ENCODE measurements at places on chromosomes 6 and 20. TPM values are rescaled to one million over a fixed set of nuclear protein-coding genes. Genes with fewer than 3 reads are reported as not detected.

DNA sequence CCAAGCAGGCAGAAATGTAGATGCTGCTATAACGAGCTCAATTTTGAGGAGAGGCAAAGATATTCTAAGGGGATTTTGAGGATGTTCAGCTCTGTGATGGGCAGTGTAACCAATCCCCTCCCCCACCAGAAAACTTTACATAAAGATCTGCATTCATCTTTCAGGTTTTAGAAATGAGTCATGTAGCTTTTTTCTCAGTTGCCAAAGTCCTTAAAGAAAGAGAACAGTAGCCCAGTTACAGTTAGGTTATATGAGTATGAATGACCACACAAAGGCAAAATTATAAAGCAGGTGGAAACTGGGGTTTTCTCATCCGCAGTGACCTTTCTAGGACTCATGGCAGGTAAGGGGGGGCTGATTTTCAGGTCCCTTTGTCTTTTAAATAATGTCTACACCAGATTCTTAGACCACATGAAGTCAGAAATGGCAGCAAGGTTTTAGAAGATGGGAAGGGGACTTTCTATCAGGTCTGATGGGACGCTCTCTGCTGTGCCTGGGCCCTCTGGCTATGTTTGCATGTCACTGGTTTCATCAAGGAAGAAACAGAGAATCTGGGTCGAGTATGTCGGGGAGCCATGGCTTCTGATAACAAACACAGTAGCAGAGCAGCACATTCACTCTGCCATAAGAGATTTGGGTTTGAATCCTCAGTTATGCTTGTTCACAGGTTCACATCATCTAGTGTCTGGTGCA lies 94.7 kb downstream of the CLIC5 start:
- H3K36me3 ChIP-seq = no peaks in the 10 kb centered on the region
- H3K27ac ChIP-seq = no peak overlapping the region
- no peak for DNase-seq
- H3K4me3 ChIP-seq = no peak overlapping the region

Gene CLDN20
- not detected for total RNA-seq

- H3K27me3 ChIP-seq = peaks cover 5% of the 10 kb centered on the region
- no peaks in the 10 kb centered on the region for H3K36me3 ChIP-seq
- H3K4me1 ChIP-seq = no peaks in the 10 kb centered on the region
These were observed 757.0 kb upstream of the MMS22L start for GRCh38 chr6:98039904-98040607.

GRCh38 chr6:51479296-51479695 lies 608.1 kb downstream of the PKHD1 start:
- no peak overlapping the region for H3K27ac ChIP-seq
- no peaks in the 10 kb centered on the region for H3K4me1 ChIP-seq
- H3K36me3 ChIP-seq = no peaks in the 10 kb centered on the region
- no peaks in the 10 kb centered on the region for H3K27me3 ChIP-seq

DNA sequence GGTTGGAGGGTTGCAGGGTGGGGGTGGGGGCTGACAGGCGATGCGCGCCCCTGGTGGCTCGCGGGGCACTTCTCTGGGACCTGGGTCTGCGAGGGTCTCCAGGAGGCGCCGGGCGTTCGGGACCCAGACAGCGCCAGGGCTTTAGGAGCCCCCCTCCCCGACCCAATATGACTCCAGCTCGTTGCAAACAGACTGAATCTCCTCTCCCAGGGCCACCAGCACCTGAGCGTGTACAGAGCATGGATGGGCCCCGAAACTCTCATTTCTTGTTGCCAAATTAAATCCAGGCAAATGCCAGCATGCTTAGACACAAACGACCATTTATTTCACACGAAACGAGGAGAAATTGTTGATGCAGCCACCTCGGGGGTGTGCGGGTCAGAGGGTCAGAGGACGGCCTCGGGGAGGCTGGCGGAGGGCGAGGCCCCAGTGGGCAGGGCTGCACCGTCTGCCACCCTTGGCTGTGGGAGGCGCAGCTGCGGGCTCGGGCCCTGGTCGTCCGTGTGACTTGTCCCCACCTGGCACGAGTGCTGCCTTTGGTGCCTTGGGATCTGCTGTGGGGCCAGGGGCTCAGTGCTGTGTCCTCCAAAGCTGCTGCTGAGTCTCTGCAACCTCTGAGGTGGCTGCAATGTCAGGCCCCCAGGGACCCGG lies 20.9 kb upstream of the GATA5 start:
- no peak for DNase-seq
- H3K4me1 ChIP-seq = peaks cover 51% of the 10 kb centered on the region
- no peak overlapping the region for H3K27ac ChIP-seq
- no peak overlapping the region for H3K4me3 ChIP-seq
- no peaks in the 10 kb centered on the region for H3K27me3 ChIP-seq

Gene VSTM2L
- 9.1 TPM for total RNA-seq

DNA sequence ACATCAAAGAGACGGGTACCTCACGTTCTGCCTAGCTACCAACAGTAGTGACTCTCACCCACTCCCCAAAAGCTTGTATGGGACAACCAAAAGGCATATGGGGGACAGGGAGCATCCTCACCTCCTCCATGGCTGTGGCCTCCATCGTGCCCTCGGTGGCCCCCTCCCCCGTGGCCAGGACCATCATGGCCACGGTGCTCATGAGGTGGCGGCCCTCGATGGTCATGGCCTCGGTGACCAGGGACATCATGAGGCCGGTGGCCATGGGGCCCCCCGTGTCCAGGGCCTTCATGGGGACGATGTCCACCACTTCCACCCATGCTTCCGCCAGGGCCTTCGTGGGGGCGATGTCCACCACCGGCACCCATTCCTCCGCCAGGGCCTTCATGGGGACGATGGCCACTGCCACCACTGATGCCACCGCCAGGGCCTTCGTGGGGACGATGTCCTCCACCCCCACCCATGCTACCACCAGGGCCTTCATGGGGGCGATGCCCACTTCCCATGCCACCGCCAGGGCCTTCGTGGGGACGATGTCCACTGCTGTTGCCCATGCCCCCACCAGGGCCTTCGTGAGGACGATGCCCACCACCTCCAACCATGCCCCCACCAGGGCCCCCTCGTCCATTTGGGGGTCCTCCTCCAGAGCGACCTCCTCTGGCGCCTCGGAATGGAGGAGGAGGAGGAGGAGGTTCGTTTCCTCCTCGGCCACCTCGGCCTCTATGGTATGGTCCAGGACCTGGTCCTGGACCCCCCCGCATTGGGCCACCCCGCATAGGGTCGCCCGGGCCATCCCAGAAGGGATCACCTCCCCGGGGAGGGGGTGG lies 15.0 kb downstream of the PPP1R10 start:
- no peaks in the 10 kb centered on the region for H3K27me3 ChIP-seq
- no peak for DNase-seq
- H3K4me3 ChIP-seq = no peak overlapping the region
- no peak overlapping the region for H3K27ac ChIP-seq
- peaks cover 66% of the 10 kb centered on the region for H3K36me3 ChIP-seq
- H3K4me1 ChIP-seq = peaks cover 10% of the 10 kb centered on the region

Gene DEFB132
- not detected for total RNA-seq

DNA sequence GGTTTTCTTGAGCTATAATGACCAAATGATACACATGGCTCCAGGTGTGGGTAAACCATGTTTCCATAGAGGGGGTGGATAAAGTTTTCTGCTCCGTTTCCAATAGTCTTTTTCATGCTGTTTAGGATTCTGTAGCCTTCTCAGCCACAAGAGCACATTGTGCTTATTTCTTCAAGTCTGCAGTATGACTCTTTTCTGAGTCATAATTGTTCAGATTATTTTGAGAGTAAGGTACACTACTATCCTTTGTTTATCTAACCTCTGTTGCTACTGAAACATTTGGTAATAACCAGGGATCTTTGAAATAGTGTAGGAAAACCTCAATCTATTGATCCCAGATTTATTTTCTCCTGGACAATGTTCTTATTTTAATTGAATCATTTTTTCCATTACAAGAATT lies 247.9 kb upstream of the BMP2 start:
- no peaks in the 10 kb centered on the region for H3K36me3 ChIP-seq
- no peak overlapping the region for H3K4me3 ChIP-seq
- H3K27ac ChIP-seq = no peak overlapping the region

Gene SLC35D3
- total RNA-seq = 0.17 TPM

- H3K4me1 ChIP-seq = peaks cover 34% of the 10 kb centered on the region
- peak overlapping the region; percentile 3 for H3K27ac ChIP-seq
- H3K36me3 ChIP-seq = no peaks in the 10 kb centered on the region
- H3K27me3 ChIP-seq = no peaks in the 10 kb centered on the region
These were observed 28.3 kb downstream of the RIN2 start for GRCh38 chr20:19786311-19786710.

GRCh38 chr6:89033461-89033860 lies 47.1 kb upstream of the PNRC1 start:
- DNase-seq = no peak
- no peak overlapping the region for H3K27ac ChIP-seq
- peaks cover 48% of the 10 kb centered on the region for H3K4me1 ChIP-seq
- no peak overlapping the region for H3K4me3 ChIP-seq
- H3K36me3 ChIP-seq = no peaks in the 10 kb centered on the region
- no peaks in the 10 kb centered on the region for H3K27me3 ChIP-seq

Gene TFAP2B
- not detected for total RNA-seq

Gene ZNF165
- 0.40 TPM for total RNA-seq

DNA sequence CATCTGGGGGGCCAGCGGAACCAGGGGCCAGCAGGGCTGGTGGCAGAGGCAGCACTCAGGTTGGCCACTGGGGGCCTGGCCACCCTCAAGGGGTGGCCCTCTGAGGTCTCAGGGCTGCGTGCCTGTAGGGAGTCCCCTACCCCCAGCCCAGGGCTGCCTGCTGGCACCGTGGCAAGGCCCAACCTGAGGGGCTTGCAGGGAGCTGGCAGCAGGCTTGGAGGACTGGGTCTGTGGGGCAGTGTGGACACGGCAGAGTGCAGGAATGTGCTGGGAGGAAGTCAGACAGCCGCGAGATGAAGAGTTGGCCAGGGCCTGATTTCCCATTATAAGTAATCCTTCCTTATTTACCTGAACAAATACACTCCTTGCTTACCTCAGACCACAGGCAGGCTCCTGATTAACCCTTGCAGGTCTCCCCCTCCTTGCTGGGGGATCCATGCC lies at the start of gene SPDEF:
Gene SPDEF, minus strand, starts transcription at position 299 of the 441 bp plus-strand sequence. CDS start 11,874 bp downstream, outside the sequence.
- H3K36me3 ChIP-seq = no peaks in the 10 kb centered on the region
- H3K4me1 ChIP-seq = no peaks in the 10 kb centered on the region
- no peak for DNase-seq
- H3K27me3 ChIP-seq = no peaks in the 10 kb centered on the region
- H3K27ac ChIP-seq = no peak within 1 kb of the TSS
- no peak within 1 kb of the TSS for H3K4me3 ChIP-seq

Gene TTI1
- 14.3 TPM for total RNA-seq

DNA sequence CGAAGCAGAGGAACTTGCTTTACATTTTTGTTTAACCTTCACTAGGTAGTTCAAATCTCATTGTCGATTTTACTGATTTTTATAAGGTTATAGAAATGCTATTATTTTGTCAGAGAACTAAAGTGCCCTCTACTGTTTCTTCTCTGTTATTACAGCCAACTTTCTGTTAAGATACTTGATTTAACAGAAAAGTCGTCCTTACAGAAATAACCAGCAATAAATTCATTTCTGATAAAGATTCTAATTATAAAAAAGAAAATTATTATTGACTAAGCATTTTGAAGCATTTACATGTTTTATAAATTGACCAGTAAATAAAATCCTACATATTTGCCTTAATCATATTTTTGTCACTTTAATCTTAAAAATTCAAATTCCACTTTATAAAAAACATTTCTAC lies 60.8 kb downstream of the OGFRL1 start:
- H3K27me3 ChIP-seq = no peaks in the 10 kb centered on the region
- no peak for DNase-seq
- no peaks in the 10 kb centered on the region for H3K36me3 ChIP-seq
- H3K4me1 ChIP-seq = peaks cover 22% of the 10 kb centered on the region

Gene PHACTR1
- total RNA-seq = 4.2 TPM

DNA sequence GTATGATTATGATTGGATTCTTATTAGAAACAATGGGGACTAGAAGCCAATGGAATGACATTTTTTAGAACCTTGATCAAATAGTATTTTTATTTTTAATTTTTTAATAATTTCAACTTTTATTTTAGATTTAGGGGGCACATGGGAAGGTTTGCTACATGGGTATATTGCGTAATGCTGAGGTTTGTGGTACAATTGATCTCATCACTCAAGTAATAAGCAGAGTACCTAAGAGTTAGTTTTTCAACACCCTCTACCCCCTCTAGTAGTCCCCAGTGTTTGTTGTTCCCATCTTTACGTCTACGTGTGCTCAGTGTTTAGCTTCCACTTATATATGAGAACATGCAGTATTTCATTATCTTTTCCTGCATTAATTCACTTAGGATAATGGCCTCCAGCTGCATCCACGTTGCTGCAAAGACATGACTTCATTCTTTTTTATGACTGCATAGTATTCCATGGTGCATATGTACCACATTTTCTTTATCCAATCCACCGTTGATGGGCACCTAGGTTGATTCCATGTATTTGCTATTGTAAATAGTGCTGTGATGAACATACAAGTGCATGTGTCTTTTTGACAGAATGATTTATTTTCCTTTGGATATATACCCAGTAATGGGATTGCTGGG lies 281.1 kb upstream of the MAN1A1 start:
- no peak for DNase-seq
- no peaks in the 10 kb centered on the region for H3K27me3 ChIP-seq
- H3K36me3 ChIP-seq = no peaks in the 10 kb centered on the region
- H3K27ac ChIP-seq = no peak overlapping the region
- H3K4me3 ChIP-seq = no peak overlapping the region

Gene OOEP
- not detected for total RNA-seq

Gene SPATA25
- total RNA-seq = 3.3 TPM

DNA sequence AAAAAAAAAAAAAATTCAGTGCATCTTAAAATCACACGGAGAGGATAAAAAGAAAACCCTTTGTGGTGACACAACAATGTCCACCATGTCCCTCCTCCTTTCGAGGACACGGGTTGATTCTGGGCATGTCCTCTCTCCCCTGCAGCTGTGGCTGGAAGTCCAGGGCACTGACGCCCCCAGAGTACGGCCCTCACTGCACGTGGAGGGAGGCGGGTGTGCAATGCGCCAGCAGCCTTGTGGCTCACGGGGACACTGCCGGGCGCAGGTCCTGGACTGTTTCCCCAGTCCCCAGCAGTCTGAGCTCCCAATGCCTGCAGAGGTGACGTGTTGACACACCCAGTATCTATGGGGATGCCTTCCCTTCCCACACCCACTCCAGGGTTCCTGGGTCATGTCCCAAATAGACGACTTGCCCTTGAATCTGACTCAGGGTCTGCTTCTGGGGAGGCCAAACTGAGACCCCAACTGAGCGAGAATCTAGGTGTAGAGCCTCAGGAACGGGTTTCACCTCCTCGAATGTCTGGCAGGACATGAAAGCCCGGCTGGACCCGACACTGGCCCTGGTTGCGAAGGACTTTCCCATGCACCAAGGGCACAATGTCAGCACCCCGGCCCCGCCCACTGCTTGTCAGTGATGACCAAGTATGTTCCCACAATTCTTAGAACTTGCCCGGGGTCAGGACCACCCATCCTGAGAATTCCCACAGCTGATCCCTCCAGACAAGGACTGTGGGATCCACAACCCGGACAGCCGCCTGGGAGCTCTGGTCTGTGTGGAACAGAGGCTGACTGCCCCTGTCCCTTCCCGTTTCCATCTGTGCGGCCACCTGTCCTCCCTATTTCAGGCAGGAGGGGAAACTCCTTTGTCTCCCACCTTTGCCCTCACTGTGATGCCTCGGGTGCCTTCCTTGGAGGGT lies 425.1 kb upstream of the SULF2 start:
- H3K27me3 ChIP-seq = no peaks in the 10 kb centered on the region
- DNase-seq = no peak
- H3K4me1 ChIP-seq = peaks cover 4% of the 10 kb centered on the region
- H3K27ac ChIP-seq = no peak overlapping the region

GRCh38 chr20:9978397-9979004 lies 56.3 kb upstream of the ANKEF1 start:
- H3K27ac ChIP-seq = no peak overlapping the region
- no peak for DNase-seq
- H3K4me3 ChIP-seq = no peak overlapping the region
- H3K4me1 ChIP-seq = no peaks in the 10 kb centered on the region

Data from esophagus muscularis mucosa (tissue), 4 donors.